ENCODE measurements at places on chromosomes 6 and 20.

GRCh38 chr6:42714098-42714761, 8.2 kb downstream of the PRPH2 start:
- no peak for DNase-seq

- DNase-seq: no peak
Measured at GRCh38 chr6:107769053-107769658, 55.0 kb downstream of the SCML4 start.

GRCh38 chr20:58173930-58174707, 54.3 kb downstream of the ANKRD60 start:
- DNase-seq: no peak

DNA sequence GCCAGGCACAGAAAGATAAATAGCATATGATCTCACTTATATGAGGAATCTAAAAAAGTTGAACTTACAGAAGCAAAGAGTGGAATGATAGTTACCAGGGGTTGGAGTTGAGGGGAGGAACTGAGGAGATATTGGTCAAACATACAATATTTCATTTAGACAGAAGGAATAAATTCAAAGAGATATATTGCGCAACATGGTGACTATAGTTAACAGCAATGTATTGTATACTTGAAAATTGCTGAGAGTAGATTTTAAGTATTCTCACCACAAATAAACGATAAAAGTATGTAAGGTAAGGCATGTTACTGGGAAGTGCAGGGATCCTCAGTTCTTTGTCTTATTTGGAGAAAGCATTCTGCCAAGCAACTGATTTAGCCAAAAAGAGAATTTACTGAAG, 171.9 kb downstream of the LMBRD1 start:
- DNase-seq: no peak

DNA sequence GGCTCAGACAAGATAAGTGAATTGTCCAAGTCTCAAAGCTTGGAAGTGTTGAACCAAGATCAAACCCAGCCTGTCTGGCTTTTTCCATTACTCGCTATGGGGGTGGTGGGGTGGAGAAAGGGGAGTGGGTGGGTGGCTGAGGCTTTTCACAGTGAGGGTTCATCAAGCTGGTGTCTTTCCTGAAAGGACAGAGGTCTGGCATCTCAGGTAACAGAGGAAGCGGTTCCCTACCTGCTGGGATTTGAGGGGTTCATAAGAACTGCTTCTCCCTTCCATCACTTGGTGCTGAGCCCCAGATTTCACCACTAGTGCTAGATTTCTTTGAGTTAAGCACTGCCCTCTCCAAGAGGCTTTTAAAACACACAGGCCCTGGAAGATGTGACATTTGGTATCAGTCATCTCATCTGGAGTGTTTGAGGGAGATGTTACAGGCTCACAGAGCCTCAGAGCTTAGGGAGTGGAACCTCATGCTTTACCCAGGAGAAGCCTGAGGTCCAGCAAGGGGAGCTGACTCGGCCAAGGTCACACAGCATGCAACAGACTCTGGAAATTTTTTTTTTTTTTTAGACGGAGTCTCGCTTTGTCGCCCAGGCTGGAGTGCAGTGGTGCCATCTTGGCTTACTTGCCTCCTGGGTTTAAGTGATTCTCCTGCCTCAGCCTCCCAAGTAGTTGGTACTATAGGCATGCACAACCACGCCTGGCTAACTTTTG, 6.0 kb upstream of the VEGFA start:
- no peak for DNase-seq

- DNase-seq: no peak
Measured at GRCh38 chr20:61629602-61630390, 377.7 kb downstream of the CDH4 start.

- no peak for DNase-seq
Measured at GRCh38 chr6:31815025-31815838, at the start of the genes HSPA1A and HSPA1L. Gene HSPA1A (plus strand): TSS chr6:31815543. CDS start chr6:31815757, 214 bp downstream. Gene HSPA1L (minus strand): TSS chr6:31815283. CDS start chr6:31811972, 3,311 bp downstream.

DNA sequence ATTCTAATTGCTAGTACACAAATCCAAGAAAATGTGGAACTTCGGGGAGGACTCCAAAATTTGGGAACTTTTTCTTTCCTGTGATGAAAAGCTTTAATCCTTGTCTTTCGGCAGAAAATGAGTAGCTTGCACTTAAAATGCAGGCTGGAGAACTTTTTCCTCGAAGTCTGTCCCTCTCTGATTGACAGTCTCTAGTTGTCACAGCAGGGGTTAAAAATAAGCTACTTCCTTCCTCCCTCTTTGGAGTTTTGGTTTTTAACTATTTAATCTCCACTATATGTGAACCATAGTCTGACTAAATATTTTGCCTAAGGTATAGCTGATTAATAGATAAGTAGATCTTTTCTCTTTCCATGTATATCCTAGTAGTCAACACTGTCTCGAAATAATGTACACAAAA, 66.8 kb upstream of the MBOAT1 start:
- DNase-seq: no peak

- no peak for DNase-seq
Measured at GRCh38 chr20:32017711-32018251, 7.5 kb downstream of the CCM2L start.

DNA sequence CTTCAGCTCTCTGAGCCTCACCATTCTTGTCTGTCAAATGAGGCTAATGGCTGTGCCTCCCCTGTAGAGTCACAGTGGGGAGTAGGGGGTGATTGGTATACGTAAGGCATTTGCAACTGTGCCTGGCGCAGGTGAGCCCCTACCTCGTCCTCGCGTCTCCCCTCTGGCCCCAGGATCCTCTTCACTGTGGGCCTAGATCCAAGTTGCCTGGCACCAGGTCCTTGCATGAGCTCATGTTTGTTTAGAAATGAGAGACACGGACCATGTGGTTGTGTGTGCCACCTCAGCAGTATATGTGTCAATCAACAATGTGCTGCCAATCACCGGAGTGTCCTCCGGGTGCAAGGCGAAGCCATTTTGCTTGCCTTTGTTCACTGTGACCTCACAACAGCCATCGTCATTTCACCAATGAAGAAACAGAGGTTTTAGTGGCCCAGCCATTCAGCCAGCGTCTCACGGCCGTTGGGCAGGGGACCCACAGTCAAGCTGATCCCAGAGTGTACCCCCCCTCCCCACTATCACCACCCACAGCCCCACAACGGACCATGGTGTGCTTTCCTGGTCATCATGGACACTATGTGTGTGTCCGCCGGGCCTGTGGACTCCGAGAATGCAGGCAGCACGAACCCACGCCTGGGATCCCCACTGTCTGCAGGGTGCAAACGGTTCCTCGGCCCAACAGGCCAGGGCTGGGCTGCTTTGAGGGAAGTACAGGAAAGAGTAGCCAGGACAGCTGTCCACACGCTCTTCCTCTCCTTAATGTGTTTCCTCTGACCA, 35.9 kb upstream of the STX16 start:
- DNase-seq: no peak

GRCh38 chr6:37920667-37921066, 101.1 kb downstream of the ZFAND3 start:
- DNase-seq: no peak

GRCh38 chr6:111543913-111544435, 61.0 kb upstream of the REV3L start:
- no peak for DNase-seq

DNA sequence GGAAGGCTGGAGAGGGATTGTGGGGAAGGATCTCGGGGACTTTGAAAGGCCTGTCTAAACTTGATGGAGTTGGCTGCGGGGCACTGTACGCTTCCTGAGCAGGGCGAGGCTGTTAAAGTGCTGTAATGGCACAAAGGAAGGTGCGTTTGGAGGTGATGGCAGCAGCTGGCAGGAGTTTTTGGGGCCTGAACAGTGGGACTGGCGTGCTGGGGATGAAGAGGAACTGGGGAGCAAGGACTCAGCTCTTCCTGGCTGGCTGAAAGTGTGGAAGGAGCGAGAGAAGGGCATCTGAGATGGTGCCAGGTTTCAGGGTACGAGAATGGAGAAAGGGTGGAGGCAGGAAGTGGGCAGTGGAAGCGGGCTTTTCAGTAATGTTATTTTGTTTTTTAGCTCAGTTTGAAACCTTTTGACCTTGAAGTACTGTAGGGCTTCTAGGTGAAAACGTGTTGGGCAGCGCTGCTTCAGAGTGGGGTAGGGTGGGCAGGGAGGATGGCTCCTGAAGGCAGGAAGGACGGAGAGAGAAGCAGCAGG, 8.0 kb downstream of the TMEM181 start:
- DNase-seq: no peak

GRCh38 chr20:38878866-38879265, 47.4 kb upstream of the FAM83D start:
- no peak for DNase-seq

DNA sequence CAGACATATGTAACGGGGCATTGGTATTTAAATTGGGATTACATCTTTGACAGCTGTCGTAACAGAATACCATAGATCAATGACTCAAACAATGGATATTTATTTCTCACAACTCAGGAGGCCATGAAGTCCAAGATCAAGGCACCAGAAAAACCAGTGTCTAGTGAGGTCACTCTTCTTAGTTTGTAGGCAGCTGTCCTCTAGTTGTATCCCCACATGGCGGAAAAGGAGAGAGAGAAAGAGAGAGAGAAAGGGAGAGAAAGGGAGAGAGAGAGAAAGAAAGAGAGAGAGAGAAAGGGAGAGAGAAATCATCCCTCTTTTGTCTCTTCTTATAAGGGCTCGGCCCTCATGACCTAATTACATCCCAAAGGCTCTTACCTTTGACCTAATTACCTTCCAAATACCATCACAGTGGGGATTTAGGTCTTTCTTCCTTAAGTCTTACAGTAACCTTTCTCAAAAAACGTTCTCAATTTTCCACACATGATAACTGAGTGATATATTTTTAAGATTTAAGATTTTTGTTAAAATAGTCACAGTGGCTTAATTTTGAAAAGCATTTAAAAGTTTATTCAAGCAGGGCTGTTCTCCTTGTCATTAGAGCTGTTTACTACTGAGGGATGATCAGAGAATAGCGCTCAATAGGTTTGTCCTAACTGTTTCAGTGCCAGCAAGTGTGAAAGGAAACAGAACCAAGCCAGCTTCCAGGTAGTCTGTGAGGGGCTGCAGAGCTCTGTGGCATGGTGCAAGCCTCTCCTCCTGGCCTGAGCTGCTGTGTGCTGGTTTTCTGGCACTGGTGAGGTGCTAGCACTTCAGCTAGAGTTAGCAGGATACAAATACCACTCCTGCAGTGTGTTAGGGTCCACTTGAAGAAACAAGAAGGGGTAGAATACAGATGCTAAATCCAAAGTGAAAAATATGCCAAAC, 79.0 kb downstream of the IMPG1 start:
- no peak for DNase-seq

- no peak for DNase-seq
Measured at GRCh38 chr20:22819112-22819511, 216.0 kb upstream of the SSTR4 start.

DNA sequence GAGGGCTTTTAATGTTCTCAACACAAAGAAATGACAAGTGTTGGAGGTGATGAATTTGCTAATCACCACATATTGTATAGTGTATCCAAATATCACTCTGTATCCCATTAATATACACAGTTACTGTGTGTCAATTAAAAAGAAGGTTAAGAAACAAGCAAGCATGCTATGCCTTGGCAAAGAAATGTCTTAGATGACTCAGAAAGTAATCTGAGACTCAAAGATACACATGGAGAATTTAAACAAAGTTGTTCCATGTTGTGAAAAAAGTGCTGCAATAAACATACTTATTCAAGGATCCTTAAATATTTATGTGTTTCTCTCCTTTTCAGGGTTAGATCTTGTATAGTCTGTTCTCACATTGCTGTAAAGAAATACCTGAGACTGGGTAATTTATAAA, 300.9 kb downstream of the DHX35 start:
- no peak for DNase-seq

- no peak for DNase-seq
Measured at GRCh38 chr6:136024711-136025110, 173.2 kb downstream of the PDE7B start.

GRCh38 chr6:149368065-149368464, 32.0 kb upstream of the SUMO4 start:
- no peak for DNase-seq

GRCh38 chr6:72206606-72207005, 320.3 kb downstream of the RIMS1 start:
- no peak for DNase-seq

GRCh38 chr6:50986319-50986718, 167.6 kb downstream of the TFAP2B start:
- DNase-seq: no peak

GRCh38 chr6:16559071-16559470, 202.2 kb downstream of the ATXN1 start:
- DNase-seq: no peak

DNA sequence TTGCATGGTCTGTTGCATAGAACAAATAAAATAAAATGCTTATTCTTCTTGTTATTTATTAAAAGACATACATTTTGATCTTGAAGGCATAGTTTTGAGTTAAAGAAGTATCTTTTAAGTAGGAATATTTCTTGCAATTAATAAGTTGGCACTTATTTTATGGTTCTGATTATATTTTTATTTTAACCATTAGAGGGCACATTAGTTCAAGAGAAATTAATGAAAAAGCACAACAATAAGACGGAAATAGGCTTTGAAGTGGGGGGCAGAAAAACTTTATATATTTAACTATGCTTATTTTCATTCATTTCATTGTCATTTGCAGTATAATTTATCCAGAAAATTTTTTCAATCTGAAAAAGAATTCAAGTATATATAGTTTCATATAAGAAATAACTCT, 44.2 kb upstream of the MAP3K7 start:
- no peak for DNase-seq

- DNase-seq: no peak
Measured at GRCh38 chr6:47334334-47334733, 24.6 kb upstream of the TNFRSF21 start.

GRCh38 chr6:97778290-97779038, 495.4 kb upstream of the MMS22L start:
- no peak for DNase-seq

GRCh38 chr6:87366899-87367298, 22.3 kb downstream of the C6orf163 start:
- no peak for DNase-seq

DNA sequence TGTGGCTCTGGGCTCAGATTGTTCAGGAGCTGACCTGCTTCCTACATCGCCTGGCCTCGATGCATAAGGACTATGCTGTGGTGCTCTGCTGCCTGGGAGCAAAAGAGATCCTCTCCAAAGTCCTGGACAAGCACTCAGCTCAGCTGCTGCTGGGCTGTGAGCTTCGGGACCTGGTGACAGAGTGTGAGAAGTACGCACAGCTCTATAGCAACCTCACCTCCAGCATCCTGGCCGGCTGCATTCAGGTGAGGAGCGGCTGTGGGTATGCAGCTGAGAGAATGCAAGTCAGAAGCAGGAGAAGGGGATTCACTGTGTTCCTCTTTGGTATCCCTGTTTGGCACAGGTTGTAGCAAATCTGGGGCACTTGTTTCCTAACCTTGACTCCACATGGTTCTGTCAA, 17.9 kb downstream of the CUL9 start:
- no peak for DNase-seq

GRCh38 chr6:30325150-30325872, 1.4 kb upstream of the TRIM39 start:
- DNase-seq: no peak

DNA sequence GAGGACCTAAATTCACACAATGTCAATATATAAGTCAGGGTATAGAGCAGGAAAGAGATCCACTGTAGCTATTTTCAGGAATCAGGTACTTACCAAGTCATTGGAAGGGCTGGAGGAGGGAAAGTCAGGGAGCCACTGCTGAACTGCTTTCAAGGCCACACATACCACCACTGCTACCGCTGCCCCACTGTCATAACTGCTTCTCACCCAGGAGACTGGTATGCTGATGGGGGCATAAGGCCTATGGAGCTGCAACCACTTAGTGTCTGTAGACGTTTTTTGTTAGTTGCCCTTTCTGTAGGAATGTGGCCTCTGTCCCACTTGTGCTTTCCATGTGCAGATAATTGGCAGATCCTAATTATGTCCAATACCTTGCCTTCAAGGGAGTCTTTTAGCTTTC, 5.4 kb downstream of the SMAP1 start:
- DNase-seq: no peak

GRCh38 chr6:6815732-6816131, 227.2 kb downstream of the LY86 start:
- no peak for DNase-seq

- no peak for DNase-seq
Measured at GRCh38 chr6:52972989-52973388, 22.1 kb downstream of the GSTA4 start.
